Thymus (tissue), 14 donors: ENCODE measurements at places on chromosomes 3 and 15. TPM values are rescaled to one million over a fixed set of nuclear protein-coding genes. Genes with fewer than 3 reads are reported as not detected.

DNA sequence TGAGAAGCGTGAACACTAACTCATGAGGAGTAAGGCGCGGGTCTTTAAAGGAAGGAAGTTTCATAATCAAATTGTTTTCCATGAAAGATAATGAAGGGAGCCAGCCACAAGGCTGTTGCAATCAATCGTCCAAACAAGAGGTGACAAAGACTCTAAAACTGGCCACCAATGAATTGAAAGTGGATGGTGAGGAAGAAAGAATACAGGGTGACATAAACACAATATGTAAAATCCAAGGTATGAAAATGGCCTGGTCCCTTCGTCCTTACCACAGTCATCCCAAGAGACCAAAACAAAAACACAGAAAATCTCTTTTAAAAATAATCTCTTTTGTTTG, 12.0 kb downstream of the CD86 start:
- no peak for DNase-seq
- no peak overlapping the region for H3K27ac ChIP-seq
- H3K4me1 ChIP-seq, result no peaks in the 10 kb centered on the region
- no peaks in the 10 kb centered on the region for H3K27me3 ChIP-seq
- H3K4me3 ChIP-seq, result no peak overlapping the region

Gene SLC12A1
- 0.05 TPM for total RNA-seq

GRCh38 chr15:62934236-62934971, 108.1 kb upstream of the TPM1 start:
- no peaks in the 10 kb centered on the region for H3K4me1 ChIP-seq
- H3K27ac ChIP-seq, result no peak overlapping the region
- no peak overlapping the region for H3K4me3 ChIP-seq
- H3K27me3 ChIP-seq, result peaks cover 3% of the 10 kb centered on the region
- no peak for DNase-seq

DNA sequence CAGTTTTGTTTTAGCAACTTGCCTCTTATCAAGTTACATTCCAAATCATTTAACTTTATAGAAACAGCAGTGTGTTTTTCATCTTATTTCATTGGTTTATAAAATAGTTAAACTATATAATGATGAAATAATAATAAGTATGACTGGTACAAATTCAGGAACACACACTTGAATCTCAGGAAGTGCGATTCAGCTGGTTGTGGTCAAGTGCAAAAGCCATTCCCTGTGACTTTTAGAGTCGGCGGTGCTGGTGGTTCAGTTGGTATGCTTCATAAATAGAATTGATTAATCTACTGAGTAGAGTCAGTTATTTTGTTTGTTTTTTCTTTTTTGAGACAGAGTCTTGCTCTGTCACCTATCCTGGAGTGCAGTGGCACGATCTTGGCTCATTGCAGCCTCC, 22.7 kb downstream of the SACM1L start:
- H3K4me3 ChIP-seq, result no peak overlapping the region
- DNase-seq, result no peak
- no peaks in the 10 kb centered on the region for H3K27me3 ChIP-seq
- H3K27ac ChIP-seq, result no peak overlapping the region
- H3K36me3 ChIP-seq, result peaks cover 72% of the 10 kb centered on the region

DNA sequence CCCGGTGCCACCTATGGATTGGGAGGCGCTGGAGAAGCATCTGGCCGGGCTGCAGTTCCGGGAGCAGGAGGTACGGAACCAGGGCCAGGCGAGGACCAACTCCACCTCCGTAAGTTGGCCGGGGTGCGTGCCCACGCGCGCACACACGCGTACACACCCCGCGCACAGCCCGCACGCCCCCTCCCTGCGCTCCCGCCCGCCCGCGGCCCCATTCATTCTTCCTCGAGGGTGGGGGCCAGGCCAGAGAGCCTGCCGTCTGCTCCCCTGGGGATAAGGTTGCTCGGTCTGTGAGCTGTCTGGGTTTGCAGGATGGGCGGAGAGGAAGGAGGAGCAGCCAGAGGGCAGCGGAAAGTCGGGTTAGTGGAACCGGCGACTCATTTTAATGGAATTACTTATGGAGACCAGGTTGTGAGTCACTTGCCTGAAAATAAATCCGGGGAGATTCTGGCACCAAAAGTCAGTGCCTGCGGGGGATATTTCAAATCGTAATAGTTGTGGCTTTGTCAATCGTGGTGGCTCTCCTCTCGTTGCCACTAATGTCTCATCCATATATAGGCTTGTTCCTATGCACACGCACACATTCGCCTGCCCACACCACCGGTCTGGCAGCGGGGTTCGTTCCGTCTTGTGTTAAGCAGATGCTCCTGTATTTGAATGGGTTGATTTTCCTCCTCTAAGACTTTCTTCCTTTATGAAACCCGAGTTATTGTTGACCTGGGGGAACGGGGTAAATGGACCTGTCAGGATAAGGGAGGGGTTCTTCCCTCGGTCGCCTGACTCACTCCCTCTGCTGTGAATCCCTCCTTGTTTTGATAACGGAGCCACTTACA, 223.4 kb upstream of the IL12A start:
- H3K27me3 ChIP-seq, result peaks cover 49% of the 10 kb centered on the region
- peak overlapping the region; percentile 64 for H3K4me3 ChIP-seq
- H3K36me3 ChIP-seq, result no peaks in the 10 kb centered on the region
- H3K27ac ChIP-seq, result no peak overlapping the region
- no peak for DNase-seq
